GM12864 (cell line): ENCODE measurements at places on chromosomes 3 and 15.
A peak's percentile ranks its signal among the peaks of the same experiment; 100 is the strongest.

DNA sequence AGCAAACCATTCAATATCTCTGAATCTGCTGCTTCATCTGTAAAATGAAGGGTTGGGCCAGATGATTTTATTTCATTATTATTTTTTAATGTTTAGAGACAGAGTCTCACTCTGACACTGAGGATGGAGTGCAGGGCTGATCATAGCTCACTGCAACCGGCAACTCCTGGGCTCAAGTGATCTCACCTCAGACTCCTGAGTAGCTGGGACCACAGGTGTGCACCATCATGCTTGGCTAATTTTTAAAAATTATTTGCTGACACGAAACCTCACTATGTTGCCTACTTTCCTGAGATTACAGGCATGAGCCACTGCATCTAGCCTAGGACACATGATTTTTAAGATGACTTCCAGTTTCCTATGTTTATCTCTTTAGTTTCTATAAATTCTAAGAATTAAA is 105.8 kb downstream of the P3H2 start:
- no peak for DNase-seq

DNA sequence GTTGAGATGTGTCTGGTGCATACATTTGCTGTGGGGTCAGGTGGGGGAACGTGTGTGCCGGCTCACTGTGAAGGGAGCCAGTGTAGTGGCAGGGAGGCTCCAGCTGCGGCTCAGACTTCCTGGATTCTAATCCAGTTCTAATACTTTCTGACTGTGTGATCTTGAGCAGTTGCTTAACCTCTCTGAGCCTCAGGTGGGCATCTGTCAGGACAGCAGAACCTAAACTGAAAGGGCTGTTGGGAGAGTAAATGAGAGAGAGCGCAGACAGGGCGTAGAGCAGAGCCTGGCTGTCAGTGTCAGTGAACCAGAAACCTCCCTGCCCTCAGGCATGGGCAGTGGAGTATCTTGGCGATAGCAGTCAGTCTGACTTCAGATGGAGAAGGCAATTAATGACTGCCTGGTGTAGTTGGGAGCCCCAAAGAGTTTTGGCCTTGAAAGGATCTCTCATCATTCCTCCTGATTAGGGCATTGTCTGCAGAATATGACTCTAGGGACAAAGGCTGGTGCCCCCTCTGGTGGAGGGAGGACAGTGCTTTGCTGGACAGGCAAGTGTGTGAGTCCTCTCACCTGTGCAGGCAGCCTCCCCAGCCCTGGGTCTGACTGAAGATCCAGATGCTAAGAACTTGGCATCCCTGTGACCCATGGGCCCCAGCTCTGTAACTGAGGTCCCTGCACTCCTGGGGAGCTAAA is 9.6 kb downstream of the KBTBD13 start:
- no peak for DNase-seq

- DNase-seq = no peak
Observed at GRCh38 chr15:38367476-38367875, 86.5 kb upstream of the FAM98B start.

DNA sequence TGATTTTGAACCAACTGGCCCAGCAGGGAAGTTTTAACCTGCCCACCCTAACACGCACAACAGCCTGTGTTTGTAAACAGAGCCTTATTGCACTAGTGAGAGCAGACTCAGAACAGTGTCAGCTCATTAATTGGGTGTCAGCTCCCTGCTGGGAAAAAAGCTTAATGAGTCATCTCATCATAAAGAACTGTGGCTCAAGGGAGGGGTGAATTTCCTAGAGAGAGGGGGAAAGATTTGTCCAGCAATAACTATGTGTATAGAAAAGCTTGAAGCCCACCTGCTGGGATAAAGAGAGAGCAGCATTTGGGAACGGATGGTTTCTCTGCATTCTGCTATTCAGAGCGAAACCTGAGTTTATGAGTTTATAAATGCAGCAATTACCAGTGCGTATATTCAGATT is 48.9 kb upstream of the GMNC start:
- no peak for DNase-seq

DNA sequence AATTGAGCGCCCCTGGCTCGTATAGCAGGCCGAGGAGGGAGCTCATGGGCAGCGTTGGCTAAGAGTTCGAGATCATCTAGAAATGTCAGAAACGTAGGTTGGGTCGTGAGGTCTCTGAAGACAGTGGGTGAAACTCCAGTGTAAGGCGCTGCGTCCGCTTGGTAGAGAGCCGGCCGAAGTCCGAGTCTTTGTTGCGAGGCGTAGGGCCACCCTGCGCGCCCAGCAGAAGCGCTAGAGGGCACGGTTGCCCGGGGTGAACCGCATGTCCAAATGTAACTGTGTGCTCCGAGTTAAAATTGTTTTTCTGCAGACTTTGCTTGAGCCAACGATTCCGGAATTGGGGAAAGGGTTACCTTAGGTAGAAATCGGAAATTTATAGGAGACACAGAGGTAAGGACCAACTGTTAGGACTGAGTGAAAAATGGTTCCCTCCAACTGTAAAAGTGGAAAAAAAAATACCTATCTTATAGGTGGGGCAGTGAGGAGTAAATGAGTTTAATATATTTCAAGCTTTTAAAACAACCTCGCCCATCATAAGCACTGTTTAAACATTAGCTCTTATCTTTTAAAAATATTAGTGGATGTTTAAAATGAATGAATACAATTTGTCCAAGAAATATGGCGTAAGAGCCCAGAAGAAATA is 993 bp upstream of the SIAH2 start:
- DNase-seq = no peak

- no peak for DNase-seq
Observed at GRCh38 chr15:33964665-33965040, 3.6 kb upstream of the CHRM5 start.

DNA sequence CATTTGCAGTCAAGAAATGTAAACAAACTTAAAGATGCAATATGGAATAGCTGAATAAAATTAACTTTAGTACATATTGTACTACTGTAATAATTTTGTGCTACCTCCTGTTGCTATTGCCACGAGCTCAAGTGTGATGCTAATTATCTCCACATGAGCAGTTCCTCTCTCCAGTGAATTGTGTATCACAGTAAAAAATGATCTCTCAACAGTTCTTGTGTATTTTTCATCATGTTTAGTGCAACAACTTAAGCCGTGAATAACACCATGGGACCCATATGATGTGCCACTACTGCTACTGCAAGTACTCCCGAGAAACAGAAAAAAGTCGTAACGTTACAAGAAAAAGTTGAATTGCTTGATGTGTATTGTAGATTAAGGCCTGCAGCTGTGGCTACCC is 12.4 kb downstream of the RIOX2 start:
- no peak for DNase-seq

GRCh38 chr15:53911431-53911830 is 66.8 kb upstream of the UNC13C start:
- DNase-seq = no peak

DNA sequence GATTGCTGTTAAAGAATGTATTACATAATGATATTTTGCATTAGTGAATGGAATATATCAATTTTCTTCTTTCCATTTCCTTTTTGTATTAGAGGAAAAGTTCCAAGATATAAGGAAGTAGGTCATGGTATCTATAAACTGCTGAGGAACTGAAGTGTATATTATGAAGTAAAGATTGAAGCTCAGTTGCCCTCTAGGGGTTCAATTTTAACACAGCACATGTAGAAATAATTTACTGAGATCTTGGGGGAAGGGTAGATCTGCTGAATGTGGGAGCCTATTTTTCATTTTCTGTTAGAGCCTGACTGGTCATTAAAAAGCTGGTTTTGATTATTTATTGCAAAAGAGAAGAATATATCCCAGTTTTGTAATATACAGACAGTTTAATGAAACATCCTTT is 45.2 kb downstream of the CMC1 start:
- DNase-seq = no peak

DNA sequence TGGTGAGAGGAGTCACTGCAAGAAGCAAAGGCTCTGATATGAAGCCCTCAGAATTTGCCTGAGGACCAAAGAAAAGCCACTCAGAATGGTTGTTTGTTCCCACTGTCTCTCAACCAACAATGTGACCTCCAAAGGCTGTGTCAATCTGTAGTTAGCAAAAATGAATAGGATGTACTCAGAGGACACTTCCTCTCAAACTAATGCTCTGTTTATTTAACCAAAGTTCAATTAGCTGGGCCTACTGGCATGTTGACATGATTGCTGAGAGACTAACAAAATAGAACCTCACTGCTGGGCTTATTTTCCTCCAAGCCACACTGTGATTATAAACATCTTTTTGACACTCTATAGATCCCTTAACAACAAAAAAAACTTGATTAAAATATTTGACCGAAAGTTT is 522.5 kb downstream of the OCA2 start:
- no peak for DNase-seq

DNA sequence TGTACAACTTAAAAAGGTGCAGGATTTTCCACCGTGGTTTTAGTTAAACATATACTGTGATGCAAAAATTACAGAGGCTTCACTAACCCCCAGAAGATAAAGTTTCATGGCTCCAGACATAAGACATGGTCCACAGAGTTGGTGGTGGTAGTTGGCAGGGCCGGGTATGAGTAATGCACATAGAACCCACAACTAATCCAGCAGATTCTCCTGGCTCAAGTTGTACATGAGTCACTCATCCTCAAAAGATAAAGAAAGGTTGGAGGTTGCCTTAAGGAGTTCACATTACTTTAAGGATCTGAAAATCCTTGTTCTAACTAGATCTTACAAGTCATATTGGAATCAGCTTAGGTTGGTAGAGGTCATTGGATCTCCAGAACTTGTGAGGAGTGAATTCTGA is 98.3 kb upstream of the ZBTB20 start:
- no peak for DNase-seq

DNA sequence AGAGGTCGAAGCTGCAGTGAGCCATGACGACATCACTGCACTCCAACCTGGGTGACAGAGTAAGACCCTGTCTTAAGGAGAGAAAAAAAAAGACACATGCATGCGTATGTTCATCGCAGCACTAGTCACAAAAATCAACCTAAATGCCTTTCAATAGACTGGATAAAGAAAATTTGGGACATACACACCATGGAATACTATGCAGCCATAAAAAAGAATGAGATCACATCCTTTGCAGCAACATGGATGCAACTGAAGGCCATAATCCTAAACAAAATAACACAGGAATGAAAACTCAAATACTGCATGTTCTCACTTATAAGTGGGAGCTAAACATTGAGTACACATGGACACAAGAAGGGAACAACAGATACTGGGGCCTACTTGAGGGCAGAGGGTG is 53.1 kb downstream of the FSIP1 start:
- DNase-seq = no peak

DNA sequence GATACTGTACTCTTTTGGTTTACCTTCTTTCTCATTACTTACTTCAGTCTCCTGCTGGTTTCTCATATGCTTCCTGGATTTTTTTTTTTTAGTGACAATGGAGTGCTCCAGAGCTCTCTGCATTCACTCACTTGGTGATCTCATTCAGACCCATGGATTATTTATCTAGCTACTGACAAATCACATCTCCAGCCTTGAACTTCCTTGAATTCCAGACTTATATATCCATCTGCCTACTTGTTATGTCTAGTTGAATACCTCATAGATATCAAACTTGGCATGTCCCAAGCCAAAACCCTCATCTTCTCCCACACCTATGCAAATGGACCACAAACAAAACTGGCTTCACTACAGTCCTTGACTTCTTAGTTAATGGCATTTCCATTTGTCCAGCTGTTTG is 234.7 kb upstream of the ZPLD1 start:
- no peak for DNase-seq

DNA sequence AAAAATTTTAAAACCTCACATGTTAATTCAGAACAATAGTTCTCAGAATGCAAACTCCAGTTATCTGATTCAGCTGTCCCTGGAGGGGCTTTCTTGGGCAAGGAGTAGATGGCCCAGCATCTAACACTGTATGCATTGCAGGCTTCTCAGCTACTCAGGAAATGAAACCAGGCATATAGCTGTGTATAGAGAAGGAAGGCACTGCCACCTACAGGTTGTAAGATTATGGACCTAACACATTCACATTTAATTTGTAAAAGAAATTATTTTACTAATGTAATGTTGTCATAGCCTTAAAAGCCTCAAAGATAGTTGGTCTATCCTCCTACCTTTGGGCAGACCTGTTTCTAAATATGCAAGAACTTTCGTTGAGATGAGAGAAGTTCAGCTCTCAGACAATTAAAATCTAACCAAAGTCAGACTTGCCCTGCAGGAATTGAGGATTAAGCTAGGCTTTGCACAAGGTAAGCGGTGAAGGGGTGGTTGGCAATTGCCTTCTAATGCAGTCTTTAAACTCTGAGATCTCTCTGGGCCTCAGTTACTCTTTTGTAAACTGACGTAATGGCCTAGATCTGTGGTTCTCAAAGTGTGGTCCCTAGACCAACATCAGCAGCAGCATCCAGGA is 132.8 kb upstream of the SLC24A5 start:
- DNase-seq = peak; percentile 47

DNA sequence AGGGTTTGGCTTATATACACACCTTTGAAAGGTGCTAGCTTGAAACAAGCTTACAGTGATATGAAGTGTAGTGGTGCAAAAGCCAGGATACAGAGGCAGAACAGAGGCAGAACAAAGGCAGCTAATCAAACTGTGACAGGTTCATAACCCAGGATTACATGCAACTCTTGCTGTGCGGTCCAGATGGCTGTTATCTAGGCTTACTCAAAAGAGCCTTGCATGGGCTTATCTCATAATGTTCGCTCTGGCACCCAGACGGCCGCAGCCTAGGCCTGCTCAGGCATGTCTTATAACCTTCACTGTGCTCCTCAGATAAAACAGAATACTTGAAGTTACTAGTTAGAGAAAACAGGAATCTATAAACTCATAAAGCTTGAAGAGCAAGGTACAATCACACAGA is 22.8 kb upstream of the NOX5 start:
- no peak for DNase-seq

GRCh38 chr3:132325634-132326033 is 8.4 kb downstream of the ACP3 start:
- DNase-seq = no peak

DNA sequence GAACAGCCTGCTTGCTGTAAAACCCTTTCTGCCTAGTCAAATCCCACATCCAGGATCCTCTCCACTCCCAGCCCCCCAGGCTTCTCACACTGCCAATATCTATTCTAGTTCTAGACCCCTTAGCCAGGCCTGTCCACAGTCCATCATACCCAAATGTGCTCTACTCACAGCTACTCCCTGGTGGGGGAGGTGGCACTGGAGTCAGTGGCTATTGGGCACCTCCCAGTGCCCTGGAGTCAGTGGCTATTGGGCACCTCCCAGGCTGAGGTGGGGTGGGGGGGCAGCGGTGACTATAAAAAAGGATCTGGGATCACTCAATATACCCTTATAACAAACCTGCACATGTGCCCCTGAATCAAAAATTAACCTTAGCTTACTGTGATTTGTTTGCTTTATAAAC is 773 bp upstream of the DISP2 start:
- no peak for DNase-seq

DNA sequence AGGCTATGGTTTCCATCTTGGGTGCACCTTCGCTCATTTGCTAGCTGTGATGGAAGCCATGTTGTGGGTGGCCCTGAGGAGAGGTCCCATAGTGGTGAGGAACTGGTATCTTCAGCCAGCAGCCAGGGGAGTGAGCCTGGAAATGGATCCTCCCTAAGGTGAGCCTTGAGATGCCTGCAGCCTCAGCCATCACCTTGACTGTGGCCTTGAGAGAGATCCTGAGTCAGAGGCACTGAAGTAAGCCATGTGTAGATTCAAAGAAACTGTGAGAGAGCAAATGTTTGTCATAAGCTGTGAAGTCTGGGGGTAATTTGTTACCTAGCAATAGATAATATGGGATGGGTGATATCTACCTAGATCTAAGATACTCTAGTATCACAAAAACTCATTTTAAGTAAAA is 105.3 kb downstream of the SNRK start:
- no peak for DNase-seq

- DNase-seq = no peak
Observed at GRCh38 chr15:80500021-80500420, 95.8 kb downstream of the ARNT2 start.

- DNase-seq = no peak
Observed at GRCh38 chr15:62953021-62953420, 89.5 kb upstream of the TPM1 start.
